Stimulated activated CD4-positive, alpha-beta T cell treated with anti-CD3 and anti-CD28 coated beads, TNF-alpha, amount 100 ng/mL, for 48 hours (primary cell): ENCODE measurements at places on chromosomes 3 and 15.

DNA sequence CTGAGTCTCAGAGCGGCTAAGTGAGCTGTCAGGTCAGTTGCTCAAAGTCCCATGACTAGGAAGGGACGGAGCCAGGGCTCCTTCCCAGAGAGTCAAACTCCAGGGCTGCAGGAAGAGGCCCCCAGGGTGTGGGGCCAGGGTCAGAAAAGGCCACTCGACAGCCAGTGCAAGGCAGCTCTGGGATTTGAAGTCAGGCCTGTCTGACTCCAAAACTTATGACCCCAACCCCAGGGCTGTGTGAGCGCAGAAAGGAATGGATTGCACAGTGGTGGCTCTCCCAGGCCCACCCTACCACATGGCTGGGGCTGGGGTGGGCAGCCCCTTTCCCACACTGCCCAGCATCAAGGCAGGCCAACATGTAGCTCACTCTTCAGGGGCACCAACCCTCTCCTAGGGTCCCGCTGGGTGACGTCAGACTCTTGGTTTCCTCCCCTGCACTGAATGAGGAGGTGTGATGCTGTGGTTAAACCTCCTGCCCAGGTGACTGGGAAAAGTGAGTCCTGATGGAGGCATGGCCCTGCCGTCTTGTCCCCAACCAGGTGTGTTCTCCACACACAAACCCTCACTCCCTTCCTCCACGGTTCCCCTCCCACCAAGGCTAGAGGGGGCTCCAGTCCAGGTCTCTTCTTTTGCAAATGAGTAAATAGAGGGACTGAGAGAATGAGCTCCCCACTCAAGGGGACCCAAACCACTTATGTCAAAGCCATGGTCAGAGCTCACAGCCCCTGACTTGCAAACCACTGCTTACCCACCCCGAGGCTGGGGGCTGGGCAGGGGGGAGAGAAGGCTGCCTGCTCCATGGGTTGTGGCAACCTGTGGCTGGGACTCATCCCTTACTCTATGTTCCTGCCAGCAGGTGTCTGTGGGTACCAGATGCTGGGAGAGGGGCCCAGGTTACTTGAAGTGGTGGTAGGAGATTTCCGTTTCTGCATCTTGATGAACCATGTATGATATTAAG is 23.8 kb upstream of the CORO2B start:
- DNase-seq: no peak

DNA sequence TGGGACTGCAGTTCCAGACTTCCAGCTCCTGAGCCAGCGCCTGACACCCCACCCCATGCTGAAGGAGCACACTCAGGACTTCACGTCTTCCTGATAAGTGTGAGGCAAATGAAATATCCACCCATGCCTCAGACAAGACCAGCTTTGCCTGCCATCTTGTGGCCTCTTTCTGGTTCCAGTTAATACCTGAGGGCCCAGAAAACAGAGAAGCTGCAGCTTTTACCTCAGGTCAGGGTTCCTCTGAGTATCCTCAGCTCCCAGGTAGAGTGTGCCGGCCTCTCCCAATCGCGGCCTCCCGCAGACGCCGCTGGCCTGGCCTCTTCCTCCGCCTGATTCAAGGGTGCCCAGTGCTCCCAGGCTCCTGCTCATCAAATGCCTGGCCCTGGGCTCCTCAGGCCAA is 5.1 kb upstream of the KLHL6 start:
- DNase-seq: no peak

DNA sequence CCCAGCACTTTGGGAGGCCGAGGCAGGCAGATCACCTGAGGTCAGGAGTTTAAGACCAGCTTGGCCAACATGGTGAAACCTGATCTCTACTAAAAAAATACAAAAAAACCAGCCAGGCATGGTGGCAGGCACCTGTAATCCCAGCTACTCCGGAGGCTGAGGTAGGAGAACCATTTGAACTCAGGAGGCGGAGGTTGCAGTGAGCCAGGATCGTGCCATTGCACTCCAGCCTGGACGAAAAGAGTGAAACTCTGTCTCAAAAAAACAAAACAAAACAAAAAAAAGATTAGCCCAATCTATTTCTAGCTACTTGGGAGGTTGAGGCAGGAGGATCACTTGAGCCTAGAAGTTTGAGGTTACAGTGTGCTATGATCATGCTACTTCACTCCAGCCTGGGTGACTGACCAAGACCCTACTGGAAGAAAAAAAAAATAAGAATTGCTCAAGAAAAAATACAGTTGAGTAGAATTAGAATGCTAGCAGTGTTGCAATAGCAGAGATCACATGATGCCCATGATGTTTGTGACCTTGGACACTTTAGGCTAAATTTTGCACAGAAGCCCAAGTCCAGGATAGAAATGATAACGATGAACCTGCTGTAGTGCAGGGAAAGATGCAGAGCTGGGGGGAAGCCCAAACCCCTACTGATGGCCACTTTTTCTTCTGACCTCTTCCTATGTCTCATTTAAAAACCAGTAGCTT is 162.2 kb downstream of the LPP start:
- DNase-seq: no peak

DNA sequence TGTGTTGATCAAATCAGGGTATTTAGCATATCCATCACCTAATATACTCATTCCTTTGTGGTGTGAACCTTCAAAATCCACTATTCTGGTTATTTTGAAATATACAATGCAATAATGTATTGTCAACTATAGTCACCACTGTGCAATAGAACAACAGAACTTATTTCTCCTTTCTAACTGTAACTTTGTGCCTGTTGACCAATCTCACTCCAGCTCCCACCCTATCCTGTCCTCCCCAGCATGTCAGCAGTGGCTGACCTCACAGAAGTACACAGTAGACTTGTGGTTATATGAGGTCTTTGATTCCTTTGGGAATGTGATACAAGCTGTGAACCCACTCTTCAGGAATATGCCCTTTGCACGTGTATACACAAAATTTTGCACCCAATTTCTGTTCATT is 64.2 kb downstream of the ECT2 start:
- no peak for DNase-seq

DNA sequence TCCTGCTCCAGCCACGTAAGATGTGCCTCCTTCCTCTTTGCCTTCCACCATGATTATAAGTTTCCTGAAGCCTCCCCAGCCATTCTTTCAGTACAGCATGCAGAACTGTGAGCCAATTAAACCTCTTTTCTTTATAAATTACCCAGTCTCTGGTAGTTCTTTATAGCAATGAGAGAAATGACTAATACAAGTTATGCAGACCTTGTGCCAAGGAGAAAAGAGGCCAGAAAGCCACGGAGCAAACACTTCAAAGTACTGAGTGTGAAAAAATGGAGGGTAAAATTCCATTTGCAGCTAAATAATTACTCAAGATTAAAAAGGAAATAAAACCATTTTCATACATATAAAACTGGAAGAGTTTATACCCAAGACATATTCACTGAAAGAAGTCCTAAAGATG is 213.6 kb upstream of the LINGO1 start:
- DNase-seq: no peak

GRCh38 chr3:128399221-128399915 is 67.3 kb downstream of the DNAJB8 start:
- DNase-seq: no peak
